ENCODE measurements at places on chromosomes 12 and 14.

GRCh38 chr14:95507701-95508103 lies 8.7 kb downstream of the SYNE3 start:
- DNase-seq, result no peak

- DNase-seq, result peak; percentile 73
These were observed 620 bp downstream of the TMTC1 start for GRCh38 chr12:29782871-29783772.

GRCh38 chr12:119113496-119113986 lies 65.2 kb upstream of the HSPB8 start:
- no peak for DNase-seq

DNA sequence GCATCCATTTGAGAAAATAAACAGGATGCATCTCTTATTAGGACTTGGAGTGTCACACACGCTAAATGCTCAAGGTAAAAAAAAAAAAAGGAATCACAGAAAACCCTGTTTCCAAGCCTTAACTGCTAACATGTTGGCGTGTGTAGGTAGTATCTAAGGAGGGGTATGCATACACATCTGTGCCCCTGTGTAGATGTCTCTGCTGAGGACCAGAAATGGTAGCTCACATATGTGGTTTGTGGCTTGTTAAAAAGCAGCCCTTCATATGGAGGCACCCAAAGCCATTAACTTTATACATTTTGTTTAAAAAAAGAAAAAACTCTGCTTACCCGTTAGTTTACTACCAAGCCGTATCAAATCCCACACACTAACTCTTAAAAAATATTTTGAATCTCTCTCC lies 314.1 kb downstream of the SNAPC1 start:
- DNase-seq, result no peak

GRCh38 chr14:54680651-54681050 lies 113.7 kb downstream of the SAMD4A start:
- DNase-seq, result no peak

DNA sequence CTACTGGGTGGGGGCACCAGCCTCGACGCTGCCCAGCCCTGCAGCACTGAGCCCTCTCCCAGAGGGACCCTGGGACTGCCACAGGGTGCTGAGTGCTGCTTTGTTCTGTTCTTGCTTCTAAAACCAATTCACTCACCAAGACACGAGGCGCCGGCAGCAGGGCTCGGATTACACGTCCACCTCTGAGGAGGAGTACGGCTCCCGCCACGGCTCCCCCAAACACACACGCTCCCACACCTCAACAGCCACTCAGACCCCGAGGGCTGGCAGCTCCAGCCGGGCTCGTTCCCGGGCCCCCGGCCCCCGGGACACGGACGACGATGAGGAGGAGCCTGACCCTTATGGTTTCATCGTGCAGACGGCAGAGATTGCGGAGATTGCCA lies 24.3 kb downstream of the CEP170B start:
- no peak for DNase-seq

Measured in right forelimb (tissue), 1 donor.